AG04450 (cell line): ENCODE measurements at places on chromosomes 6 and 20.

- DNase-seq, result no peak
Measured at GRCh38 chr20:36881888-36882287, 6.0 kb downstream of the TLDC2 start.

DNA sequence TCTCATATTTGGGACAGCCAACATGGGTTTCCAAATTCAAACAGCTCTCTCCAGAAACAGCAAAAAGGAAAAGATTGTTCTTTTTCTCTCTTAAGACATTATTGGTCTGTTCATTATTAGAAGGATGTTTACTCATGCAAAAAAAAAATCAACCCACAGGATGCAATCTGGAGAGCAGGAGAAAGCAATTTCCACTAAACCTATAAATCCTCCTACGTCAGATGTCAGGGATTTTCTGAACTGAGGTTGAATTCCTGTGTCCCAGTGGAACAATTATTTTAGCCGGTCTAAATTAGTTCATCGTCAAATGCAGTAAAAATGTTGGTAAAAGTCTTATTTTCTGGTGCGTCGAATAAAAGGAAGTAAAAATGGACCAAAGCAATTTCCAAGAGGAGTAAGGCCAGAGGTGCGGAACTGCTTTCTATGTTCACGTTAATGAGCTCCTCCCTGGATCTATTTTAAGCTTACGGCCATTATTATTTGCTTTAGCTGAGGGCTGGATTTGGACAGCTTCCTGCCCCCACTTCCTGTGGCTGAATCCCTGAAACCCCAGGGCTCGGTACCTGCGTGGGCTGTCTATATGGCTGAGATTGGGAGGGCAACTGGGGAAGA, at the start of gene GABRR1:
Gene GABRR1, minus strand, starts transcription at position 60 of the 612 bp plus-strand sequence. Its CDS starts 36 bp downstream, at position 24.
- no peak for DNase-seq

DNA sequence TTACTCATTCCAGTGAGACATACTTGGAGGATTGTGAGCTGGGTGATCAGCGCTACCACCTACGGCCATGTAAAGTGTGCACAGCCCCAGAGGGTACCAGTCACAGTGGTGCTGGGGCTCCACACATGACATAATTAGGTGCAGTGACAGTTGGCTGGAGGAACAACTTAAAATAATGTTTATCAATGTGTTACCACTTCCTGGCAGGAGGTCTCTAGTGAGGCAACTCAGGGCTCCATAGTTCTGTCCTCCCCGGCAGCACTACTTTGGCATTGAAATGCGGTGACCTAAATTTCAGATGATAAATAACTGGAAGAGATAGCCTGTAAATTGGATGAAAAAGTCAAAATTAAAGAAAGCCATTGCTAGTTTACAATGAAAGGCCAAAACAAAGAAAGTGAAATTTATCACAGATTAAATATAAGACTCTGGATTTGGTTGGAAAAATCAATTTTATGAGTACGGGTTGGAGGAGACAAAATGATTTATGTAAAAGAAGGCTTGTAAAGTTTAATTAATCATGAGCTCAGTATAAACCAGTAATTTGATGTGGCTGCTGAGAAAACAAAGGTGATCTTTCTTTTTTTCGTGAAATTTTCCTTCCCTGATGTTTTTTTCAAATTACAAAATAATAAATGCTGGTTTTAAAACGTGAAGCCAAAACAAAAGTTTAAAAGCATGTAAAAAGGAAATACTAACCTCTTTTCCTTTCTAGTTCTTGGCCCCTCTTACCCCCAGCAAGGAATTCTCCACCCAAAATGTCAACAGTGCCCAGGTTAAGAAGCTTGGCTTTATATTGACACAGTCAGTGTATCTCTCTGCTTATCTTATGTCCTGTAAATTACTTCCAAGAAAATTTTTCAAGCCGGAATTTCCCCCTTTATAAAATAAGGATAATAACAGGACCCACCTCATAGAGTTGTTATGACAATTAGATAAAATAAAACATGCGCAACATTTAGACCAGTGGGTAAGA, 126.7 kb upstream of the NOX3 start:
- no peak for DNase-seq

- no peak for DNase-seq
Measured at GRCh38 chr6:36478051-36478526, 35.3 kb downstream of the KCTD20 start.

DNA sequence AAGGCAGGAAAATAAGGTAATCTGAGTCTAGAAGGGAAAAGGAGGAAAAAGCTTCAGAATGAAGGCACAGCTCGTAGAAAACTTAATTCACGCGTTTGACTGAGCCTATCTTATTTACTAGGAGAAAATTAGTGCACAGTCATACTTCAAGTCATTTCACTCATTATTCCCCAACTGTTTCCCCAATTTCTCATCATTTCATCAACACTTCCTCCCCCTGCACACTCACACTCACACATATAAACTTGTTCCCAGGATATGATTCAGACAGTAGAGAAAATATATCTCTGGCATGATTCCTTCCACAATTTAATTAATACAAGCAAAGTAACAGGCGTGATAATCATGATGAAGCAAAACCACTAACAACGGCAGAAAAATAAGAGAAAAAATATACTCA, 94.5 kb upstream of the F13A1 start:
- DNase-seq, result no peak

DNA sequence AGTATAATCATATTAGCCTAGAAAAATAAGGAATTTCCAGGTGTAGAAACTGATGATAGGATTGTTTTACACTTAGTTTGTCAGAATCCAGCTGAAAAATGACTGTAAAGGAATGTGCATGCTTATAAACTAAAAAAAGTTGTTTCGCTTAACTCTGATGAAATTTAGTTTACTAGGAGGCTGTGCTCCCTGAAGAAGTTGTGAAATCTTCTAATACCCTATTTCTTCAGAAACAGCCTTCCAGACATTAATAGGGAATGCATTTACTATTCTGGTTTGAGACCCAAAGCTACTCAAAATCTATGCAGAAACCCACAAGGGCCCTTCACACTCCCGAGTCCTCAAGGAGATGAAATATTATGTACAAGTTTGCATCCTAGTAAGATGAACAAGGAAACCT, 105.5 kb upstream of the SSTR4 start:
- no peak for DNase-seq

DNA sequence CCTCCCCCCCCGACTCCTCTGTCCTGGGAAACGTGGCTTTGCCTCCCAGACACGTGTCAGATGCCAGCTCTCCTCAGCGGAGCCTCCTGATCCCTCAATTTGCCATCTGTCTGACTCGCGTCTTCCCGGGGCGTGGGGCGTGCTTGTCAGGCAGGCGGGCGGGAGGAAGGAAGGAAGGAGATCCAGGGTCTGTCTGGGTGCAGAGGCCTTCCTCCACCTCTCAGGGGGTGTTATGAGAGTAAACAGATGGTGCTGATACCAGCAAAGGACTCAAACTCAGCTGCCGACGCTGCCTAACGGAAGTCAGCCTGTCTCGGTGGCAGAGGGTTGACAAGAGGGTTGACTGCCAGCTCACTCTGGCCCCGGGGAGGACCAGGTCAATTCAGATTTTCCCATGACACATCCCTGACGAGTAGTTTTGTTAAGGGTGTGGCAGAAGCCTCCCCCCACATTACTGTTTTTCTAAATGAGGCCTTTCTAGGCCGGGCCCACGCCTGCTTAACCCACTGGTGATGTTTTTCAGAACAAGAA, 17.0 kb downstream of the UQCC2 start:
- no peak for DNase-seq

DNA sequence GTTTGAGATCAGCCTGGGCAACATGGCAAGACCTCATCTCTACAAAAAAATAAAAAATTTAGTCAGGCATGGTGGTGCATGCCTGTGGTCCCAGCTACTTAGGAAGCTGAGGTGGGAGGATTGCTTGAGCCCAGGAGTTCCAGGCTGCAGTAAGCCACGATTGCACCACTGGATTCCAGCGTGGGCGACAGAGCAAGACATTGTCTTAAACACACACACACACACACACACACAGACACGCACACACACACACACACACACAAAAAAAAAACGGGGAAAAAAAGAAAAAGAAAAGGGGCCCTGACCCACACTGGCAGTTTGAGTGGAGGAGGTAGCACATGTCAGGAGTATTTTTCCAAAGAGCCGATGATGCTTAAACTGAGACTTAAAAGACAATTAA, 122.2 kb downstream of the AFG1L start:
- DNase-seq, result no peak

GRCh38 chr6:153976921-153977693, 61.9 kb upstream of the OPRM1 start:
- DNase-seq, result no peak

GRCh38 chr20:59518881-59519706, 85.2 kb upstream of the PHACTR3 start:
- DNase-seq, result no peak

GRCh38 chr6:167446046-167446445, 121.2 kb downstream of the TTLL2 start:
- no peak for DNase-seq

- DNase-seq, result no peak
Measured at GRCh38 chr20:54194724-54195438, 13.0 kb upstream of the PFDN4 start.

DNA sequence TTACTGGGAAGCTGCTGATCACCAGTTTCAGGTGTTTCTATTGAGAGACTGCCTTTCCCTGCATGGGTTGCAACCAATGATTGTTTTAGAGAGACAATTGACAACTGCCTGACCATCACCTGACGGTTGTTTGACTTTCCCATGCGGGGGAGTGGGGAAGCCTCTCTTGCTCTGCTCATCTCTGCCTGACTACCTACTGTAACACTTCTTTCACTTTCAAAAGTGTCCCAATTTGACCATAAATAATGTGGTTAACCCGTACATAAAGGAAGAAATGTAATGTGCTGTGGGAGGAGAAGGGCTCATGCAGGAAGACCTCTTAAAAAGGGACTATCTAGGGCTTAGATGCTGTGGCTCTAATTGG, 122.1 kb upstream of the PHACTR1 start:
- no peak for DNase-seq

- no peak for DNase-seq
Measured at GRCh38 chr6:6882592-6882991, 225.2 kb upstream of the RREB1 start.

DNA sequence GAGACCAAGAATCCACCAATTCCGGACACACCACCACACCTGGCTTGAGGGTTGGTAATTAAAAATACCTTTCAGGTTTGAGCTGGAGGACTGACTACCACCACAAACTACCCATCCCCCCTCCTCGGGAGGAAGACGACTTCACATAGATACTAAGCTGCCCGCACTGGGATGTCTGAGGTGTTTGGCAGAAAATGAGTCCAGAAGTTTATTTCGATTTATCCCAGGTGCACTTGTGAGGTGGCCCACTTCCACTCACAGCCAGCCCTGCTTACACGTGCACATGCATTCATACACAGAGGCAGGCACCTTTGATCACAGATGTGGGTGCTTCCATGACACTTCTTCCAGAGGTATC, 187.1 kb downstream of the ID4 start:
- no peak for DNase-seq

DNA sequence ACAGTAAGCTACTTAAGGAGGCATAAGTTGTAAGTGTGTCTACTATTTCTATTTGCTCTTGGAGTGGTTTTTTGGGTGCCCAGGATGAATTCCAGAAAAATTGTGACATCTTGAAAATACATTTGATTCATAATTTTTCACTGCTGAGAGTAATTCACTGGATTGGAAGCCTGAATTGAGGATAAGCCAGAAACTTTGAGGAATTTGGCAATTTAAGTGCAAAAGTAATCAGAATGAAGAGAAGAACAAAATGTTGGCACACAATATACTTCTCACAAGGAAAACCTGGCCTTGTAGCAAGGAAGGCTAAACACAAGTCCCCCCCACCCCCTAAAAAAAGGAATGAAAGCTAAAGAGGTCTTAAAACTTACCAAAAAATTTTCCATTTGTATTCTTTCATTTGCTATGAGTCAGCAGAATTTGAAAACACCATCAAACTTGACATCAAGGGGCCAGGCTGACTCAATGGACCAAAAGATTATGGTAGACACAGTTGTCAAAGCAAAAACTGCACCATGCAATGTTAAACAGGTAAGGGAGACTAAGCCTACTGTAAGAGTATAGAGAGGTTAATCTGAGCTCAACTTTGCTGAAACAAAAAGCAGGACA, 840.0 kb downstream of the FRK start:
- no peak for DNase-seq

DNA sequence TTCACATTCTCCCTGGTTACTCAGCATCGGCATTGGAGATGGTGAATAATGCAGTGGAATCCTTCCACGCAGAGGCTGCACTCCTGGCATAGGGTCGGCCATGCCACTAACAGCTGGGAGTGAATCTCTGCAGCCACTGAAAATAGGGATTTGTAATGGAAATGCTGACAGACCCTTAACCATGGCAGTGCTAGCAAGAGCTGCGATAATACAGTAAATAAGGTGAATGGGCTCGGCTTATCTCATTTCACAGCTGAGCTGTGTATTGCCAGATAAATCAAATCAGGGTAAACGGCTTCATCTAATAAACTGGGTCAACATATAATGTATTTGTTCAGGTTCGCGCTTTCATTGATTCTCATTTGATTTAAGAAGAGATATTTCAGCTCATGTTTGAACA, 156.8 kb downstream of the SLC35B3 start:
- no peak for DNase-seq

DNA sequence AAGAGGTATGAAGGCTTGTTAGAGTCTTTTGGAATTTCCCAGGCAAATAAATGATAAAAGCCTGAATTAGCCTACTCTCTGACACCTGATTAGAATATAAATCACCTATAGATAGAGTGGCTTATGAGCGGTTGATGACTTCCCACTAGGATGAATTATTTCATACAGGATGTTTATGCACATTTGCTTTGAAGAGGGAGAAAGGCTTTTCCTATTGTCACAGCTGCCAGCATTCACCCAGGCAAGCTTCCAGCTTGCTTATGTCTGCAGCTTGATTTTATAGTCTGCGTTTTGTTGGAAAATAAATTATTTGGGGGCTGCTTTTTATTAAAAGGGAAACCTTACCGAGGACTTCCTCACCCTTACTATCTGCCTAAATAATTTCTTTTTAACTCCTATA, 51.3 kb upstream of the EIF2S2 start:
- DNase-seq, result no peak

- no peak for DNase-seq
Measured at GRCh38 chr6:130206479-130206878, 16.3 kb downstream of the SAMD3 start.

DNA sequence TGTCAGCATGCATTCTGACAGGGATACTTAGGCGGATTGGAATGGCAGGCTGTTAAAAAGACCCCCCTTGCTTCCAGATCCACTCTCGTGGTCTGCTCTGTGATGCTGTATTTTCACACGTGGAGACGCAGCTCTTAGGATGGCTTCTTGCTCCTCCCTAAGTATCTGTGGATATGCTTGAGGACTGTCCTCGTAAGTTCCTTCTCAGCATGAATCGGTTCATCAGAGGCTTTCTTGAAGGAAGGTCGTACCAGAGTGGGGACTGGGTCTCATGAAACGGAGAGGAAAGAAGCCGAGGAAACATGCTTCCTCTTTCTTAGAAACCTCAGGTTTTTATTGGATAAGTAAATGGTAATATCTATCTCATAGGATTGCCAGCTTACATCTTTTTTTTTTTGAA, 220.4 kb downstream of the FARS2 start:
- no peak for DNase-seq
